ENCODE measurements at places on chromosomes 7 and 10.

DNA sequence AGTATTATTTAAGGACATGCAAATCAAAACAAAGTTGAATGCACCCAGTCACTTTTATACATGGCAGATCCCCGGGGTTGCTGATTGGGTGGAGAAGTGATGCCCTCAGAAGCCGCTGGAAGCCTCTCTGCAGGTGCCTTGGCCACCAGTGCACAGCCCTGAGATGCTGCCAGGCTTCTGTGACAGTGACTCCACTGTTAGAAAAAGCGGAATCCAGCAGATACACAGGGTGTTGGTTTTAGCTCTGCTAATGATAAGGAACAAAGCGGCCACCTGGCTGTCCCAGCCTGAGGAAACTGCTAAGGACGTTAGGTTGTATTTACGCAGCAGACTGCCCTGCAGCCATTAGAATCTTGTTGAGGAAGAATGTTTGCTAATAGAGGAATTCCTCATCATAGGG lies 47.5 kb downstream of the JAKMIP3 start:
- DNase-seq: no peak

DNA sequence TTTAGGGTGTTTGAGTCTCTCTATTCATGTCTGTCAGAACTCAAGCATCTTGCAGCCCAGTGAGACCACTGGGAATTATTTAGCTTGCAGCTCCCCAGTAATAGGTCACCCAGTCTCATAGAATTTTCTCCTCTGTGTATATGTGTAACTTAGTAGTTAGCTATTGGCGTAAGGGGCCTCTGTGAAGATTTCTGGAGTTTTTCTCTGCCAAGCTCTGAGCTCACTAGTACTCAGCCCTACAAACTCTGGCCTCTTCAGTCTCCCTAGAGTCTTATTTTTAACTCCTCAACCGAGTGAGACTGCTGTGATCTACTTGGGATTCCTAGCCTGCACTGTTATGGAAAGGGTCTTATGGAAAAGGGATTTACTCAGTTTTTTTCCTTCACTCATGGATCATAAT lies 90.2 kb downstream of the PPP1R9A start:
- no peak for DNase-seq

GRCh38 chr7:115477193-115477651 lies 553.3 kb downstream of the TFEC start:
- DNase-seq: no peak

DNA sequence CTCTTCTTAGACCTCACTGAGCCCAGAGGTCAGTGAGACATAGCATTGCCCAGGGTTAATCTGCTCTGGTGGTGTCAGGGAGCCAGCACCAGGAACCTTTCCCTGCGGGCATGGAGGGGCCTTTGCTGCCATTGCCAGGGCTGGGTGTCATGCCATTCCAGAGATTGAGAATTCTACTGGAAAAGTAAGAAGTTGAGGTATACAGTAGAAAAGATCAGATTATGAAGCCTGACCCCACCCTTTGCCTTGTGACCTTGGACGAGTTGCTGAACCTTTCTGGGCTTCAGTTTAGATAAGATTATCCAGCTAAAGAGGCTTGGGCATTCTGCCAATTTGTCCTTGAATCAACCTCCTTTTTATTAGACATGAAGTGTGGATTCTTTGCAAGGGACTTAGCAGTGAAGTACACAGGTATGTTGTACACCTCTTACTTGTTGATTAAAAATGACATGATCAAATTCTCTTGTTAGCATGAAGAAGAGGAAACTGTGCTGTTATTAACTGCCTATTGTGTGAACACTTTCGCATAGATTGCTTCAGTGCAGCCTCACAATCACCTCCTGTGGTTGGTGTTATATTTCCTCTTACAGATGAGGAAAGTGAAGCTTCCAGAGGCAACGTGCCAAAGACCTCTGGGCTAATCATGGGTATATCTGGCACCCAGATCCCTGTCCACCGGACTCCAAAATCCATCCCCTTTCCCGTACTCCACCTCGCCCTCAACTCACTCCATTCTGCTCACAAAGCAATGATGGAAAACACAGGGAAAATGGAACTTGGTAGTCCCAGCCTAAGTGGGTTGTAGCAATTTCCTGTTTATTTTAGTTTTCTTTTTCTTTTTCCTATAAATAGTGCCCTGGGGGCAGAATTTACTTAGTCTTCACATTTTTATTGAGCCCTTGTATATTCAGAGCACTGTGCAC lies 151.3 kb downstream of the CAMK1D start:
- DNase-seq: peak; percentile 67

GRCh38 chr7:29042824-29043231 lies 84.7 kb upstream of the TRIL start:
- DNase-seq: no peak

- no peak for DNase-seq
Observed at GRCh38 chr7:30322271-30323005, 38.0 kb downstream of the ZNRF2 start.

- DNase-seq: no peak
Observed at GRCh38 chr7:25087855-25088254, 37.2 kb downstream of the CYCS start.

DNA sequence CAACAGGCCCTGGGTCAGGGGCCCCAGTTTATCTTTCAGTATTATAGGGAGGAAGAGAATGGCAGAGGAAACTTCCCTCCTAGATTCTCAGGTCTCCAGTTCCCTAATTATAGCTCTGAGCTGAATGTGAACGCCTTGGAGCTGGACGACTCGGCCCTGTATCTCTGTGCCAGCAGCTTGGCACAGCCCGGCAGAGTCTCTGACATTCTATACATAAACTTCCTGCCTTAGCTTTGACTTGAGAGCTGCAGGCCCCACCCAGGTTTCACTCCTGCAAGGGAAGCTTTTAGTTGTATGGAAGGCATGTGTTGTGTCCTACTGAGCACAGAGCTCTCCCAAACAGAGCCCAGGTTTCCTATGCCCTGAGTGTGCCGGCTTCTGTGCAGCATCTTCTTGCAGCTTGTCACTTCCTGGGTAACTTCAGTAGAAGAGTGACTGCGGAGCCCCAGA lies 205.6 kb upstream of the PRSS58 start:
- no peak for DNase-seq

DNA sequence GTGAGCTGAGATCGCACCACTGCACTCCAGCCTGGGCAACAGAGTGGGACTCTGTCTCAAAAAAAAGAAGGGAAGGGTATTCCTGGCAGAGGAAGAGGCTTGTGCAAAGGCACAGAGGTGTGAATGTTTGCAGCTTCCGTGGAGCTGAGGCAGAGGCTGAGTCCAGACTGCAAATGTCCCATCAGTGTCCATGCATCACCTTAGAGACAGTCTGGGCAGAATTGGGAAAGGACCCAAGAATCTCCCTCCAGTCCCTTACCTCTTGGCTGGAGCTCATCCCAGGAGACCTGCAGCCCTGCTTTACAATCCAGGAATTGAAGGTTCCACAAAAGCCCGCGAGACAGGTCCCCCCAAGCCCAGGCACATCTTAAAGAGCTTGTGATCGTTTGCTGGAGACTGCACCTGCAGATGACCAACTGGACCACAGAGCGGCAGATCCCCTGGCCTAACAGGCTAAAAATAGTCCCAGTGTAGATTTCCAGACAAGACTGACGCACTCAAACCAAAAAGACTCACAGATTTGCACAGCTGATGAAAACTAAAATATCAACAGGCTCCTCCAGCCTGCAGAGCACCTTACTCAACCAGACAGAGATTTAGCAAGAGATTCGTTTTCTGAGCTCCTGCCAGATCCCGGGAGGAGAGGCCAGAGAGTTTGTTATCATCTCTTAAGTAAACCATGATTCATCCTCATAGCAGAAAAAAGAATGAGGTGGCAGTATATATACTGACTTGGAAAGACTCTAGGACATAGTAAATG lies 22.9 kb upstream of the NANOS1 start:
- DNase-seq: no peak

GRCh38 chr10:94879214-94879613 lies 59.2 kb upstream of the CYP2C9 start:
- DNase-seq: no peak

- DNase-seq: no peak
Observed at GRCh38 chr10:30219971-30220751, 128.9 kb downstream of the MTPAP start.

Data from NCI-H2029 treated with DMSO at 0.1 percent for 48 hours (cell line).